ENCODE measurements at places on chromosomes 13 and 19.

- DNase-seq, result no peak
These were observed 88.3 kb upstream of the TEX29 start for GRCh38 chr13:111232191-111232590.

- no peak for DNase-seq
These were observed 213.4 kb upstream of the PCDH17 start for GRCh38 chr13:57418067-57418677.

DNA sequence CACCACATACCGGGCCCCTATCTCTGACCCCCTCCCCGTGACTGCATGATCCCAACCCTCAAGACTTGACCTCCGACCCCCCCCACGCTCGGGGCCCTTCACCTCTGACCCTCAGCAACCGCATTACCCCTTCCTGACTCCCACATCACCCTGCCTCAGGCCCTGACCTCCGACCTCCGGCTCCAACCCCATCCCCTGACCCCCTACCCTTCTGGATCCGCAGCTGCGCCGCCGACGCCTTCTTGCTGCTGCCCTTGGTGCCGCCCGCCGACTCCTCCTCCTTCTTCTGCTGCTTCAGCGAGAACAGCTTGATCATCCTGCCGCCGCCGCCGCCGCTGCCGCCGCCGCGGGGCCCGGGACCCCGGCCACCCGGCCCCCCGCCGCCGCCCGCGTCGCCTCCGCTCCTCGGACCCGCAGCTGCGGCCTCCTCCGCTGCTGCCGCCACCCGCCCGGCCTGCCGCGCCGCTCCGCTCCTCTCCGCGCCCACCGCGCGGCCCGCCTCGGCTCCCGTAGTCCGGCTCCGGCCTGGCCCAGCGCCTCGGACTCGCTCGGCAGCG is at the start of gene UBE2M:
Gene UBE2M, minus strand, starts transcription at position 546 of the 557 bp plus-strand sequence. Its CDS starts 230 bp downstream, at position 316.
- peak; percentile 28 for DNase-seq

- DNase-seq, result no peak
These were observed 47.8 kb upstream of the C1QTNF9 start for GRCh38 chr13:24261566-24261965.

- peak; percentile 84 for DNase-seq
These were observed 303.4 kb downstream of the GPC6 start for GRCh38 chr13:93529961-93530360.

DNA sequence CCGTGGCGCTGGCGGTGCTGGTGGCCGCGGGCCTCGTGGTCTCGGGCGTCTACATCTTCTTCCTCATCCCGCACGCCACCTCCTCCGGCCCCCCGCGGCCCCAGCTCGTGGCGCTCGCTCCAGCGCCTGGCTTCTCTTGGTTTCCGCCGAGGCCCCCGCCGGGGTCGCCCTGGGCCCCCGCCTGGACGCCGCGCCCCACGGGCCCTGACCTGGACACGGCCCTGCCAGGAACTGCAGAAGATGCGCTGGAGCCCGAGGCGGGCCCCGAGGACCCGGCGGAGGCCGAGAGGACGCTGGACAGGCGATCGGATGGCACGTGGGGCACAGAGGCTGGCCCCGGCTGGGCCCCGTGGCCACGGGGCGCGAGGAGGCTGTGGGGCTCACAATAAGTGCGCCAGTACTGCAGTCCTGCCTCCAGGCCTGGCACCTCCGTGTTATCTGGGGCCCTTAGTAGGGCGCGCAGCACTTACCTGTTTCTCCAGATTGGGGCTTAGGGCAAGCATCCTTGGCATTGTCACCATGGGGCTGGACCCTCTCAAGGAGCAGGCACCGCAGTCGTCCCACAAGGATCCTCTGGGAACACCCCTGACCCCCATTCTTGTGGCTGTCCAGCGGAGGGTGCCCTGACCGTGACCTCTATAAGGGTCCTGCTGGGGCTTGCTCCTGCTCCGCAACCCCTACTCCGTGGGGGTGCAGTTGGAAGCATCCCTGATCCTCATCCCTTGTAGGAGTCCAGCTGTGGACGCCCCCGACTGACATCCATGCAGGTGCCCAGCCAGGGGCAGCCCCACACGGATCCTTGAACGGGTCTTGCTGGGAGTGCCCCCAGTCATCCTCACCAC is 1.5 kb downstream of the RNF225 start:
- DNase-seq, result no peak

DNA sequence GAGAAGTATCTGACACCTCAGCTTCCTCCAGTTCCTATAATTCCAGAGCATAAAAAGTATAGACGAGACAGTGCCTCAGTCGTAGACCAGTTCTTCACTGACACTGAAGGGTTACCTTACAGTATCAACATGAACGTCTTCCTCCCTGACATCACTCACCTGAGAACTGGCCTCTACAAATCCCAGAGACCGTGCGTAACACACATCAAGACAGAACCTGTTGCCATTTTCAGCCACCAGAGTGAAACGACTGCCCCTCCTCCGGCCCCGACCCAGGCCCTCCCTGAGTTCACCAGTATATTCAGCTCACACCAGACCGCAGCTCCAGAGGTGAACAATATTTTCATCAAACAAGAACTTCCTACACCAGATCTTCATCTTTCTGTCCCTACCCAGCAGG is 3.1 kb downstream of the KLF5 start:
- no peak for DNase-seq

- DNase-seq, result no peak
These were observed 15.1 kb downstream of the SMG9 start for GRCh38 chr19:43739439-43740235.

DNA sequence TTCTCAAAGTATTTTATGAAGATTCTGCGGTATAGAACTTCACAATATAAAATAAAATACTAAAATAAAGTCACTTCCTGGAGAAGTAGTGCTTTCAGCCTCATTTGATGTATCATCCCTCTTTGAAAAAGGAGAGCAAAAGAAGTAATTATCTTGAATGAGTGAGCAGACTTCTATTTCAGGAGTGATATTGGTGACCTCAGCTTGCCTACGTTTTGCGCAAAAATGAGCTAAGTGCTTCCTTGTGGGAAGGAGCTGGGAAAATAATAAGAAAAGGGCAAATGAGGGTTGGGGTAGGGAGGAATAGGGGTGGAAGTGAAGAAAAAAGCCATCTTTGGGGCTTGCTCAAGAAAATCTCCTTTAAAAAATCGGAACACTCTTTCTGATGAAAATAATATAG is 1773.6 kb downstream of the OLFM4 start:
- DNase-seq, result no peak

GRCh38 chr19:48874303-48875135 is 2.3 kb downstream of the PPP1R15A start:
- peak; percentile 77 for DNase-seq

GRCh38 chr19:46384396-46384795 is 29.0 kb downstream of the CCDC8 start:
- DNase-seq, result no peak

DNA sequence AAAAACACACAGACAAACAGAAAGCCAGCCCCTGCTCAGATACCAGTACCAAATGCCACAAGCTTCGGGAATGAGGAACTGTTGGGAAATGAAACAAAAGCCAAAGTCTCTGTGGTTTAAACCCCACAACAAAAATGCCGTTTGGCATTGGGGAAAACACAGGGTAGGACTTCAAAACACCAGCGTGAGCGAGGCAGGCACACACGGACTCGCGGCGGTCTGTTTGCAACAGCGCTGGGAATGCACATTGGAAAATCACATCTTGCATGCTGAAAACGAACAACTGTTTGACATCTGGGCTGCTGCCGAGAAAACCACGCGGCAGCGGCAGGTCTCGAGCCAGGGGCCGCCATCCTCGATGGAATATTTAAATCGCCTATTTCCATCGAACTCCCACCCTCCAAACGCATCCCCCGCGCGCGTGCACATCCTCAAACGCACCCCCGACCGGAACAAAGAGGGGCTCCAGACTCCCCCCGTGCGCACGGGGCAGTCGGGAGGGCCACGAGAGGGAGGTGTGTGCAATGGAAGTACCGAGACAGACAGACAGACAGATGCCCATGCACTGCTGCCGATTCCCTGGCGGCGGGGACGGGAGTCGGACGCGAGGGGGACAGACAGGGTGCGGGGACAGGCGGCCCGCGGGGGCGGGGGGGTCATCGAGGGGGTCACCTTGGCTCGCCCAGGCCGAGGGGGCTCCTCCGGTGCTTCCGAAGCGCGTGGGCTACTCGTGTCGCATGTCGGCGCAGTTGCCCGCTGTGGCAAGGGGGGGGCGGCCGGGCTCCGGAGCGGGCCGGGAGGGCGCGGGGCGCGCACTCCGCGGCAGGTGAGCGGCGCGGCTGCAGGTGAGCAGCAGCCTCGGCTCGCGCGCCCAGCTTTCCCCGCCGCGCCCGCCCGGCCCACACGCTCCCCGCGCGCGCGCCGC is at the start of gene GPR12:
Gene GPR12, minus strand, starts transcription at position 880 of the 925 bp plus-strand sequence. CDS start 959 bp downstream, outside the sequence.
- no peak for DNase-seq

DNA sequence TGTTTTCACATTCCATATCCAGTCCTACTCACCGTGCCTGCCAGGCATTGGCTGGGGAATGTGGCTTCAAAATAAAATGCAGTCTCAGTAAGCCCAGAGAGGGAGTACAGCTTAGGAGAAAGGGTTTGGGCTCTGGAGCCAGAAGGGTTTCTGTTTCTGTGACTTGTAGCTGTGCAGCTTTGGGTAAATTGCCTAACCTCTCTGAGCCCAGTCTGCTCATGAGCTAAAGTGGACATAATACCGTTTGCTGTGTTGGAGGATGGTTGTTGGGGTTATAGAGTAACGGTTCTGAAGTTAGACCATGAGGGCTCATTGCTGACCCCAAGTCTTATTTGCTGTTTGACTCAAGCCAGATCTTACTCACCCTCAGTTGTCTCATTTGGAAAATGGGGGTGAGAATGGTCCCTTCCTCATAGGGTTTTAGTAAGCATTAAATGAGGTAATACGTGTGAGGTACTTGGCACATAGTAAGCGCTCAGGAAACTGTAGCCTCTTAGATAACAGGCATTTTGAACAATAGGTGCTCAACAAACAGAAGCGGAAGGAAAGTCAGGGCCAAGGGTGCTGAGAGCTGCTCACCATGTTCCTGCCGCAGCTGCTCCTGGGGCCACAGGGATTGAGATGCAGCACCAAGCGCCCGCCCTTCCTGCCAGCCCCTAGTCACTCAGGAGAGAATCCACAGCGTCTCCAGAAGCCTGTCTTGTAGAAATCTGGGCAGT is 45.5 kb downstream of the C13orf42 start:
- DNase-seq, result no peak

DNA sequence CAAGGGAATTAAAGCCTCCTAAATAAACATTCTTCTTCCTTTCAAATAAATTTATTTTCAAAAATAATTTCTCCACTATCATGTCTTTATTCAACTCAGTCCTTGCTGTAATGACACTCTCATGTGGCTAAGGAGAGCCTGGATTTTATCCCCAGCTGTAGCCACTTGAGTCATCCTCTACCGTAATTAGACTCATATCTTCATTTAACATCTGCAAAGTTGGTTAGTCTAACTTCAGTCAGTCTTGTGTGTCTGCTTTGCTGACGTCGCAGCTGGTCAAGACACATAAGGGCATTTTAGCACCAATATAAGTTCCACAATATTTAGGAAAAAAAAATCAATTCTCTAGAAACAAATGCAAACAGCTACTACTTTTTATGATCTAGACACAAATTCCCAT is 776.4 kb upstream of the ATXN8OS start:
- DNase-seq, result no peak

DNA sequence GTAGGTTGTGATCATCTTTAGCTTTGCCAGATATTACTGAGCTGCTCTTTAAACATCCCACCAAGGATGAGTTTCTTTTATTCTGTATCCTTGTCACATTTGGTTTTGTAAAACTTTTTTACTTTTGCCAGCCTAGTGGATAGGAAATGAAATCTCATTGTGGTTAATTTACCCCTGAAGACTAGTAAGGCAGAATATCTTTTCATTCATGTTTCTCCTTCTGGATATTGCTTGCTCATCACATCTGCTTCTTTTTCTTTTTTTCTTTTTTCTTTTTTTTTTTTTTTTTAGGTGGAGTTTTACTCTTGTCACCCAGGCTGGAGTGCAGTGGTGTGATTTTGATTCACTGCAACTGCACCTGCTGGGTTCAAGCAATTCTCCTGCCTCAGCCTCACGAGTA is 31.3 kb downstream of the SIPA1L3 start:
- DNase-seq, result no peak

GRCh38 chr13:99911965-99912566 is 59.5 kb downstream of the ZIC5 start:
- DNase-seq, result no peak

Data from HCEC 1CT (cell line).